Body of pancreas (tissue), 4 donors: ENCODE measurements at places on chromosomes 6 and 20. TPM values are rescaled to one million over a fixed set of nuclear protein-coding genes. Genes with fewer than 3 reads are reported as not detected.

DNA sequence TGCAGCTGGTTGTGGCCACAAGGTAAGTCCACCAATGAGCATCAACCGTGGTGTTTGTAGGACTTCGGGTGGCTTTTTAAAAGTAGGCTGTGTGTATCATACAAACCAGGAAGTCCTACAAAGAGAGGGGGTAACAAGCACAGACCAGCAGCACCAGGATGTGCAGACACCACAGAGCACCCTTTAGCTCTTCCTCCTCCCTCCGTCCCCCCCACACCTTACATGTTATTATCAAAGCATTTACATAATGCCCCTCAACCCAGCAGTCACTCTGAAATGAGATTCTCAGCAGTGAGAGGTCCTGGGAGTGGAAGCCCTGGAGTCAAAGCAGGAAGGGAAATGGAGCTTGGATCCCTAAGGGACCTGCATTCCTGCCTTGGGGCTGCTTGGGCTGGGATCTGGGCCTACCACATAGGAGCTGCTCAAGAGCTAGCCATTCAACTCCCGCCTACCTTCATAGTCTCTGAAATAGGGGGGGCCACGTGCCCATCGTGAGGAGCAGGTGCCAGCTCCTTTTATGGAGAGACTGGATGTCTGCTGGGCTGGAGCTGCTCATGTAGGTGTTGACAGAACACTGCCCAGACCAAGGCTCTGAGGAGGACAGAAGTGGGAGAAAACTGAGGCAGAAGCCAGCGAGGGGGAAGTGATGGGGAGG is 90.6 kb downstream of the PSMB1 start:
- no peak overlapping the region for H3K27ac ChIP-seq
- H3K36me3 ChIP-seq: no peaks in the 10 kb centered on the region
- H3K27me3 ChIP-seq: no peaks in the 10 kb centered on the region
- no peak overlapping the region for H3K4me3 ChIP-seq
- DNase-seq: no peak

DNA sequence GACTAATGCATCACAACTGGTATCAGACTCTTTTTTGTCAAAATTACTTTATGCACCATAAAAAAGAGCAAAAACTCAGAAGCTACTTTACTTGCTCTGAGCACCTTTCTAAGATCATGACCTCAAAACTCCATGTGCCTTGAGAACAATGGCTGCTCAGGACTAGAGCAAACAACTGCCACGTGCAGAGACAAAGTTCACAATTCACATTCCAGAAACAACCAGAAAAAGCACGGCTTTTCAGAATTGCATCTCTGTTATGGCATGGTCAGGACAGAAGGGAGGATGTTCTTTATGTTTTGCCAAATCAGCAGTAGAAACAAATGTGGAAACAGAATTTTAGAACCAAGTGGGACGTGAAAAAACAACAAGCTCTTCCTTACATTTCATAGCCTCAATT is 70.5 kb downstream of the CNKSR3 start:
- peaks cover 34% of the 10 kb centered on the region for H3K4me1 ChIP-seq
- no peaks in the 10 kb centered on the region for H3K27me3 ChIP-seq
- H3K27ac ChIP-seq: no peak overlapping the region
- H3K36me3 ChIP-seq: peaks cover 6% of the 10 kb centered on the region
- no peak for DNase-seq

DNA sequence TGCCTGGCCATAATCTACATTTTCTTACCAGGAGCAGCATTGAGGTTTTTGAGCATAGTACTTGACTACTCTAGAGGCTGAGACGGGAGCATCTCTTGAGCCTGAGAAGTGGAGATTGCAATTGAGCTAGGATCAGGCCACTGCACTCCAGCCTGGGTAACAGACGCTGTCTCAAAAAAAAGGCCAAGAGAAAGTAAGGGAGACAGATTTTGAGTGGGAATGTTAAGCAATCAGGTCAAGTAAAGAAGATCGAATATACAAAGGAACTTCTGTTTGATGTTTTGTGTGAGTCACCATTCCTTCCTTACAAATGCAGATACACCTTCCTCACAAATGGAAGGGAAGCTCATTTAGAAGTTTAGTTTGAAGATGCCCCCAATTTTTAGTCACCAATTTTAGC is 4.4 kb downstream of the PNRC1 start:
- H3K27ac ChIP-seq: no peak overlapping the region
- H3K4me1 ChIP-seq: peaks cover 34% of the 10 kb centered on the region
- H3K27me3 ChIP-seq: no peaks in the 10 kb centered on the region
- peaks cover 2% of the 10 kb centered on the region for H3K36me3 ChIP-seq

GRCh38 chr6:75331151-75331550 is 46.6 kb upstream of the TMEM30A start:
- no peak overlapping the region for H3K27ac ChIP-seq
- H3K4me1 ChIP-seq: no peaks in the 10 kb centered on the region
- no peak overlapping the region for H3K4me3 ChIP-seq
- H3K27me3 ChIP-seq: no peaks in the 10 kb centered on the region
- H3K36me3 ChIP-seq: no peaks in the 10 kb centered on the region

DNA sequence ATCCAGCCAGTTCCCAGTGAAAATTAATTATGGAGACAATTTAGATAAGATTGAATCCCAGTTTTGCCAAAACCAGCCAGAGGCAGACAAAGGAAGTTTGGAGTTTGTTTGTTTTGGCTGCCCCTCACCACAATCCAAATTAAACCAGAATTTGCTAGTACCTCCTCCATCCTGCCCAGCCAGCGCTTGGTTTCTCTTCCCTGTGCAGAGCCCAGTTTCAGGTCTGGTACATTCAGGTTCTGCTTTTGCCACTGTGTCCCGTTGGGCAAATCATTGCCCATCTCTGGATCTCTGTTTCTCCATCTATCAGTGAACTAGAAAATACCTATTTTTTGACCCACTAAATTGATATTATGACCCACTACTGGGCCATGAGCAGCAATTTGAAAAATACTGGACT is 26.4 kb downstream of the FOXP4 start:
- no peaks in the 10 kb centered on the region for H3K27me3 ChIP-seq
- H3K36me3 ChIP-seq: no peaks in the 10 kb centered on the region
- H3K4me1 ChIP-seq: peaks cover 68% of the 10 kb centered on the region
- no peak for DNase-seq

DNA sequence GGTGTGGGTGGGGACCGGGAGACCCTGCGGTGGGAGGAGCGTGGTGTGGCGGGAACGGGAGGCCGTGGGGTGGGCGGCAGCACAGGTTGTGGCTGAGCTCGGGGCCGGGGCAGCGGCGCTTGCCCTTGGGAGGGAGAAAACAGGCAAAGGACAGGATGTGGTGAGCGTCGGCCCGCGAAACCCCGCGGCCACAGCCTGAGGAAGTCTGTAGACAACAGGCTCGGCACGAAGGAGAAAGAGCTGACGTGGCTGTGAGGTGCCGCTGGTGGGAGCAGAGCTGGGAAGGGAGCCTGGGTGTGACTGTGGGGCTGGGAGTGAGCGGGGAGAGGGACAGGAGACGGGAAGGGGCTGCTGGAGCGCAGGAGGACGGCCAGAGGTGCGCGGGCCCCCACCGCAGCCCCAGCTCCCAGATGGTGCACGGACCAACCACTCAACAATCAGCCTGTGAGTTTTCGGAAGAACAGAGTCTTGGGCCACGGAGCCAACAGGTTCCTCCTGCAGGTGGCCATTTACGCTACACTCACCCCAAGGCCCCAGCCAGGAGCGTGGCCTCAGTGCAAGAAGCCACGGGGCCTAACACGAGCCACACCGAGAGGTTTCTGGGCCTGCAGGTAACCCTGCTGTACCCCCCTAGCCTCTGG is 202.8 kb downstream of the DLL1 start:
- H3K36me3 ChIP-seq: no peaks in the 10 kb centered on the region
- H3K4me1 ChIP-seq: no peaks in the 10 kb centered on the region
- DNase-seq: peak; percentile 11
- H3K27ac ChIP-seq: no peak overlapping the region
- H3K27me3 ChIP-seq: no peaks in the 10 kb centered on the region

DNA sequence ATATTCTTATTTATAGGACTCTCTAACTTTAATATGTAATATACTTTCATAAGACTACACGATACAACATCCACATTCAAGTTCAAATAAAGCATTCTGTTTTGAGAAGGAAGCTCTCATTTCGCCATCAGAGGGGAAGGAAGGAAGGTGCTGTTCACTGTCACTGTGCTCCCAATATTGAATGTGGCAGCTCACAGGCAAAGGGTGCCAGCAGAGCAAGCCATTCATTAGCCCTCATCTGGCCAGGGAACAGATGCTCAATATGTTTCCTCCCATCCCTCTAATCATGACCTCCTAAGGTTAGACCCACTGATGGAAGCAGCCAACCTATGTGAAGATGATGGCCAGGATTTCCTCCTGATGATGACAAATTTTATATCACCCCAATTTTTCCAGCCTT is 154.4 kb downstream of the DST start:
- no peak overlapping the region for H3K4me3 ChIP-seq
- H3K36me3 ChIP-seq: no peaks in the 10 kb centered on the region
- H3K4me1 ChIP-seq: no peaks in the 10 kb centered on the region
- H3K27ac ChIP-seq: no peak overlapping the region

DNA sequence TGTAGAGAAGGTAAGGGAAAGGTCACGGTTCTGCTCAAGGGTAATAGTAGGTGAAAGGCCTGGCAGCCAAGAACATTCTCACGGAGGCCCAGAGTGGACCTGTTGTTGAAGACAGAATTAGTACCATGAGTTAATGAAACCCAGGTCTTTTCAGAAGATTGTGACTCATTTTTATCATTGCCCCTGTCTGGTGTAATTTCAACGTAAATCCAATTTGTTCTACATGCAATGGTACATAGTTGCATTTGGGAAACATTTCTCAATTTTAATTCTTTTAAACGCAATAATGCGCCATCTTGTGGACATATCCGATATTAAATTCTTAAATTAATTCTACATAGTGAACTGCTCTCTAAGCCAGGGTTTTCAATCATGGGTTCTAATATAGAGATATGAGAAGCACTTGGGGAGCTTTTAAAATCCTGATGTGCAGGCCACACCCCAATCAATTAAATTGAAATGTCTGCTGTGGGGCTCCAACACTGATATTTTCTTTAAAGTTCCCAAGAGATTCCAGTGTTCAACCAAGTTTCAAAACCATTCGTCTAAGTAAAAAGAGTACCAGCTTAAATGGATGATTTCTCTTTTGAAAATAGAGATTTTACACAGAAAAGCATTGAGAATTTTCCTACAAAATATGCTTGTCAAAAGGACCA is 257.4 kb downstream of the PLCB1 start:
- DNase-seq: no peak
- no peak overlapping the region for H3K4me3 ChIP-seq
- H3K27ac ChIP-seq: no peak overlapping the region
- H3K36me3 ChIP-seq: no peaks in the 10 kb centered on the region
- peaks cover 54% of the 10 kb centered on the region for H3K4me1 ChIP-seq

DNA sequence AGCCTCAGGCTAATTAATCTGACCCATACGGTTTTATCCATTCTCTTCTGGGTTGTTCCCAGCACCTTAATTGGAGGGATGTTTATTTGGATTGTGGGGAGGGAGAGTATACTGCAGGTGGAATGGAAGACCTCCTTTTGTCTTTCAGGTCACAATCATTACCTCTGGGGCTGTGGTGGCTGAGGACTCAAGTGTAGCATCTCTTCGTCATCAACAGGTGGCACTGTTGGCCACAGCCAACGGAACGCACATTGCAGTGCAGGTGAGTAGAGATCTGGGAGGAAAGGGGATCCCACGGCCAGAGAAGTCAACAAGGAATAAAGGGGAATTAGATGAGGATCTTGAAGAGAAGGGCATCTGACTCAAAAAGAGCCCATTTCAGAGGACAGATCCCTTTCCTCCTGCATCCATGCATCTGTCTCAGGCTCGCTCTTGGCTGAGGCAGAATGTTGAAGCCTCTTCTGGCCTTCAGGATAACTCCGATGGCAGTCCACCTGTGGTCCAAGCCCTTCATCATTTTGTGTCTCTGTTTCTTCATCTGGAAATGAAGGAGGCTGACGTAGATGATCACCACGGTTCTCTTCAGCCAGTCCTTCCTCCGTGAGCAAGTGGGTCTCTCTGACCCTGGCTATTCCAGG is 3.2 kb upstream of the DEF6 start:
- H3K27ac ChIP-seq: no peak overlapping the region
- peaks cover 26% of the 10 kb centered on the region for H3K4me1 ChIP-seq
- H3K27me3 ChIP-seq: no peaks in the 10 kb centered on the region

GRCh38 chr6:144284783-144285547 is at the start of gene UTRN:
Gene UTRN, plus strand, starts transcription at chr6:144285335. Its CDS starts 6,494 bp downstream, at chr6:144291829.
- H3K27me3 ChIP-seq: no peaks in the 10 kb centered on the region
- H3K36me3 ChIP-seq: no peaks in the 10 kb centered on the region
- H3K4me3 ChIP-seq: peak within 1 kb of the TSS; percentile 76
- peak; percentile 83 for DNase-seq
- H3K27ac ChIP-seq: peak within 1 kb of the TSS; percentile 97

DNA sequence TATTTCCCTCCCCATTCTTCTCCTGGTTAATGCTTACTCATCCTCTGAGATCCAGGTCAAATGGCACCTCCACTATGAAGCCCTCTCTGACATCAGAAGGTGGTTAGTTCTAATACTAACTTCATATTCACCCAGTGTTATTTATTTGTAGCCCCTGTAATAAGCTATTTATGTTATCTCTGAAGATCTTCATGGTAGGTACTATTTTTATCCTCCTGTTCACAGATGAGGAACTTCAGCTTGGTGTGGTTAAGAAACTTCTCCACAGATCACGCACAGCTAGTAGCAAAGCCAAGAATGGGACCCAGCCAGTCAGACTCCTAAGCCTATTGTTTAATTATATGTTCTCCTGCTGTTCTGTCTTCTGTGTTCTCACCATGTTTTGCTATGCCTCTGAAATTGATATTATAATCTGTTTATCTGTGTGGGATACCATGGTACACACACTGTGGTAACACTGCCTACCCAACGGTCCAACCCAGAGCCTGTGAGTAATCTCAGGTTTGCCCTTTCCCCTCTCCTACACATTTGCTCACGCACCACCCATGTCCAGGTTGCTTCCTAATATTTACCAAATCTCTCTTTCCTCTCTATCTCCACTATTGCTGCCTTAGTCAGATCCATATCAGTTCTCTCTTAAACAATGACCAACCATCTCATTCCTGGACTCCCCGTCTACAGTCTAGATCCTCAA is 98.4 kb downstream of the IPCEF1 start:
- no peaks in the 10 kb centered on the region for H3K4me1 ChIP-seq
- no peak for DNase-seq
- H3K27ac ChIP-seq: no peak overlapping the region
- no peaks in the 10 kb centered on the region for H3K36me3 ChIP-seq
- H3K4me3 ChIP-seq: no peak overlapping the region
- no peaks in the 10 kb centered on the region for H3K27me3 ChIP-seq

The SIRPD gene
- not detected for total RNA-seq

The HLA-DOB gene
- total RNA-seq: not detected

The OTOR gene
- total RNA-seq: not detected

The VGLL2 gene
- total RNA-seq: not detected

The PTCRA gene
- not detected for total RNA-seq
